Activated CD4-positive, alpha-beta T cell treated with anti-CD3 and anti-CD28 coated beads for 24 hours (primary cell): ENCODE measurements at places on chromosomes 4 and X.
A peak's percentile ranks its signal among the peaks of the same experiment; 100 is the strongest.

DNA sequence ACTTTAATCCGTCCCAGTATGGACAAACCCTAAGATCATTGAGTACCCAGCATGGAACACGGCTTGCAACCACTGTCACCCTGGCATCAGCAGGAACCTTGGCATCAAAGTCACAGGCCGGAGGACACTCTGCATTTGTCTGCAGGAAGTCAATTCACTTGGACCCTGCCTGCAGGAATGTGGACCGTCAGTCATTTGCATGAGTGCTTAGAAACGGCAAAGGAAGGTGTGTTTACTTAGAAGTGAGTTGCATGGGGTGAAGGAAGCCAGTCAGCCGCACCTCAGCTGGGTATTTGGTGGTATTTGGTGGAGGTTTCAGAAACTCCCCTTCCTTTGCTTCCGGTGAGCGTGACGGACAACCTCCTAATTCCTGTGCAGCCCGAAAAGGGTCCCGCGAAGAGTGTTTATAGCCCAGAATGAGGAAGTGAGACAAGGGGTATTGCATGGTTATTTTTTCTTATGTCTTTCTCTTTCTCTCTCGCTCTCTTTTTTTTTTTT lies 15.5 kb downstream of the P2RY8 start:
- peak; percentile 33 for DNase-seq

- no peak for DNase-seq
Measured at GRCh38 chr4:72357908-72358307, 211.1 kb downstream of the ADAMTS3 start.

- DNase-seq = no peak
Measured at GRCh38 chr4:128275346-128275745, 12.3 kb downstream of the PGRMC2 start.

- no peak for DNase-seq
Measured at GRCh38 chrX:7068939-7069367, 78.6 kb upstream of the STS start.

DNA sequence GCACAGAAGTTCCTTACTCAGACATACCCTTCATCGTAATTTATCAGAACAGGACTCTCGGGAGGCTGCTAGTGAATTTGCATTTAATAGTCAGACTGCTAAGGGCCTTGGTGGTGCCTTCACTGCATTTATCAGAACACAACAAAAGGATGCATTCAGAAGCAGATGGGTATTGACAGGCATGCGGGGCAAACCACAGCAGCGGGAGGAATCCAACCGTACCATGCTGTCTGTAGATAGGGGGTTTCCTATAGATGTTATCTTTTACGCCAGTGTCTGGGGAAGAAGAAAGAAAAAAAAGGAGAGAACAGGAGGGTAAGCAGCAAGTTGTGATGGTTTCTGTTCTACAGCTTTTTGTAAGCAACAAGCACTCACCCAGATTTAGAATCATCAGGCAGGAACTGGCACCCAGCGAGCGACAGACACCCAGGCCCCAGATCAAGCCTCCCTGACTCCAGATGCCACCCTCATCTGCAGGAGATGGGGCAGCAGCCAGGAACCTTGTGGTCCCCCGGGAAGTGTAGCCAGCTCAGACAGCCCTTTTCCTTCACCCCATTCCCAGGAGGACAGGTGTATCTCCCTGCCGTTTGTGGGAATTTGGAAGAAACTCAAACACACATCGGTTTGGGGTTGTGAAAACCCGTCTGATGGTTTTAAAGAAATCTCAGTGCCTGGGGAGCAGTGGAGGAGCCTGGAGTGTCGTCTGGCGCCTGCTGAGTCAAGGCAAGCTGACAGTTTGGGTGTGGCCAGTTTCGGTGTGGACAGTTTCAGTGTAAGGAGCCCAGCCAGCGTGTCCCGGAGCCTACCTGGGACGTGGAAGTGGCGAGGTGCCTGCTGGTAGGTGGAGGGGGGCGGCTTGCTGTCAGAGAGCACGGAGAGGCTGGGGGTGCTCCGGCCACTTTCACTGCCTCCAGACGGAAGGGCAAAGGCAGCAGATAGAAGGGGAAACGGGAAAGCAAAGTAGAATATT lies 80.0 kb upstream of the AFAP1 start:
- DNase-seq = no peak

- no peak for DNase-seq
Measured at GRCh38 chrX:6748595-6748994, 213.7 kb upstream of the VCX3A start.

GRCh38 chr4:8247047-8247930 lies 22.3 kb upstream of the HTRA3 start:
- no peak for DNase-seq

DNA sequence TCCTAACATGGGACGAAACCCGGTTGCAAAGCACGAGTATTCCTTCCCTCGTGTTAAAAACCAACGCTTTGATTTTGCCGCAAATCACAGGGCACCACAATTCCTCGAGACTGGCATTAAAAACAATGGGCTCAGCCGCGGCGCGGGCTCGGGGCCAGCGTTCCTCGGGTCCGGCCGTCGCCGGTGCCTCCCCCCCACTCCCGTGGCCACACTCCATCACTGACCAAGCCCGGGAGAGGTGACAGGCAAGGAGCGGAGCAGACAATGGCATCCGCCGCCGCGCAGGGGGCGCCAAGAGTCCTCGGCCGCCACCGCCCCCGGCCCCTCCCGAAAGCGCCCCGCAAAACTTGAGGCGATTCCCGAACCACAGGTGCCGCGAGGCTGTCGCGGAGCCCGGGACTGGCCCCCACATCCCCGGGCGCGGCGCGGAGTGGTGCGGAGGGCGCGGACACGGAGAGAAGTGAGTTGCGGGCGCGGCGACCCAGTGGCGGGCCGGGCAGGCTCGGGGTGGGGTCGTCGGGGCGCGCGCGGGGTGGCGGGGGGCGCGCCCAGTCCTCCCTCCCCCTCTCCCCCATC lies 445 bp downstream of the AP1S2 start:
- peak; percentile 19 for DNase-seq

DNA sequence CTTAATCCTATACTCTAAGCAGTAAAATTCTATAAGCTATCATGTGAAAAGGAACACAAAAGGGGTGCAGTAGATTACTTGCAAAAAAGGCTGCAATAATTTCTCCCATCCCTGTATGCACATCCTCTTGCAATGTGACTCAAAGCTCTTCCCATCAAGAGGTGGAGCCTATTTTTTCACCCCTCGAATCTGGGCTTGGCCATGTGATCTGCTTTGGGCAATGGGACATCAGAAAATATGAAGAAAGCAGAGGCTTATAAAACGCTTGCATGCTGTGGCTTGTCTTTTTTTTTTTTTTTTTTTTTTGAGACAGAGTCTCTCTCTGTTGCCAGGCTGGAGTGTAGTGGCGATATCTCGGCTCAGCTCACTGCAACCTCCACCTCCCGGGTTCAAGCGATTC lies 33.0 kb downstream of the GEMIN8 start:
- DNase-seq = no peak

DNA sequence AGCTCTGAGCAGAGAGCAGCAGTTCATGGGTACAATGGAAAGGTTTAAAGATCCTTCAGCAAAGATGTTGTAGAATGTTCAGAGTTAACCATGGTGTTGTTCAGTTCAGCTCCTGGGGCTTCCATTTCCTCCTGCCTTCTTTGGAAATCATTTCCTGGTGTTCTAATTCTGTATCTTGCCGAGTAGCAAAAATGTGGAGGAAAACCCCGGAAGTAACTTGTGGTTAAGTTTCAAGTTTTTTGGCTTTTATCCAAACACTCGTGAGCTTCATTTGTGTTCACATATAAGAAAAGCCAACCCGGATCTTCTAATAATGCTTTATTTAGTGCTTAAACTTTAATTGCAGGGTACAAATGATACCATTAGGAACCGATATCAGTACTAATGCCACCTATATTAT lies 33.6 kb upstream of the ARX start:
- DNase-seq = no peak

DNA sequence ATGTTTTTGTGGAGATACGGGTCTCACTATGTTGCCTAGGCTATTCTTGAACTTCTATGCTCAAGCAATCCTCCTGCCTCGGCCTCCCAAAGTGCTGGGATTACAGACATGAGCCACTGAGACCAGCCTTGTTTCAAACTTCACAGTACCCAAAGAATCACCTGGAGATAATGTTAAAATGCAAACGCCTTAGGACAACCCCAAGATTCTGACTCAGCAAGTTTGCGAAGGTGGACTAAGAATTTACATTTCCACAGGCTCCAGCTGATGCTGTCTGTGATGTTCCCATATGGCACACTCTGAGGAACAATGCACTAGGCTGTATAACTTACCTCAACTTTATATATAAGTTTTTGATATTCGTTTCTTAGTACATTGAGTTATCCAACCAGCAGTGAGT lies 984 bp upstream of the STATH start:
- DNase-seq = no peak

DNA sequence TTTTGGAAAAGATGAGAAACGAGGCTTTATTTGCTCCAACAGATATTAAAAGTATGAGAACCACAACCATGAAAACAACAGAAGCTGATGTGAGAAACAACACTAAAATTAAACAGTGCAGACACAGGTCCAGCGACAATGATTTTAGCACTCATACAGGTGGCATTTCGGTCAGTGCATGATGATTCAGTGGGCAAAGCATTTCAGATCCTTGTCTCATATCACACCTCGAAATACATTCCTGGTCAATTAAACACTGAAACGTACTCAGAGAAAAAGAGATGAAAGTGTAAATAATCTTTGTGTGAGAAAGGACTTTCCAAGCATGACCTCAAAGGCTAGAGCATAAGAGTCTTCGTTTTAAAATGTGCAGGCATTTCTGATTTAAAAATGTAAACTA lies 85.2 kb downstream of the ACOX3 start:
- no peak for DNase-seq

DNA sequence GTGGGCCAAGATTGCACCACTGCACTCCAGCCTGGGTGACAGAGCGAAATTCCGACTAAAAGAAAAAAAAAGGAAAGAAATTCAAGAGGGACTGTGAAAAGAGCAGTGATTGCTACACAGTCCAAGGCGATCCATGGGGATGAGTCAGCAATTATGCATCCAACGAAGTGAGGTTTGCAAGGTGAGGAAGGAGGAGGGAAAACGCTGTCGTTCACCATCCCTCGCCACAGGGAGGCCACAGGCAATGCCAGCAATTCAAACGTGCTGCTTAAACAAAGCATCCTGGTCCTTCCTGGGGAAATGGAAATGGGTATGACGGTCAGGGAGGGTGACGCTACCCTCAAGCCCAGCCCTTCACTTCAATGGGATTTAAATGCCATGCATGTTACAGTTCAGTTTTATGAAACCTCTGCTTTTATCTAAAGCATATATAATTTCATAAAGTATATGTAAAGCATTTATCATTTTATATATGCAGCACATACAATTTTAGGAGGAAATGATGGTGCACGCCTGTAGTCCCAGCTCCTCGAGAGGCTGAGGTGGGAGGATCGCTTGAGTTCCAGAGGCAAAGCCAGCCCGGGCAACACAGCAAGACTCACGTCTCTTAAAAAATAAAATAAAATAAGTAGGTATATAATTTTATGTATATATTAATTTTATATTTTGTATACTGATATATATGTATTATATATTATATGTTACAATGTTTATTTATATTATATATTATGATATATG lies 108.7 kb downstream of the DHRSX start:
- no peak for DNase-seq

- no peak for DNase-seq
Measured at GRCh38 chrX:49829016-49829415, at the start of gene PAGE4. Gene PAGE4, plus strand, starts transcription at chrX:49829303. Its CDS starts 1,126 bp downstream, at chrX:49830429.

DNA sequence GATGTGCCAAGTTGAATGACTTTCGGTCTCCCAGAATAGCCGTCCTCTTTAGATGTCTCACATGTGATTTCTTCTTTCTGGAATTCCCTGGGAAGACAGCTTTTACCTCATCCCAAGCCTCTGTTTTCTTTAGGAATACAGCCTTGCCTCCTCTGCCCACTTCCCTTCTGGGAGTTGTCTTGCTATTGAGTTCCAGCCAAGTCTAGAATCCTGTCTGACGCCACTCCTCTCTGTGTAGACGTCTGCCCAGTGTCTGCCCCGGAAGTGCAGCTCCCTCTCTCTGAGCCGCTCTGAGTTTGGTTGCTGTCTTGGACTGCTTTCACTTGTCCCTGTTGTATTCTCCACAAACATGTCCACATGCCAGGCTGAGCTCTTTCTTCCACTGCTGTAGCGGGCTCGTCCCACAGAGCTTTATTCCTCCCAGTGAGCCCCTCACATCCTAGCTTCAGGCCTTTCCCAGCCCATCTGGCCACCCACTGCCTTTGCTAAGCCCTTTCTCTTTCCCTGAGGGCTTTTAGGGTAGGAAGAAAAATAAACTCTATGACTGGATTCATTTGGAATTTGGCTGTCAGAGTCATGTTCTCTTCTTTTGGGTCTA lies 9.0 kb upstream of the IGFBP7 start:
- no peak for DNase-seq

GRCh38 chr4:89725268-89725667 lies 111.7 kb downstream of the SNCA start:
- DNase-seq = no peak

- no peak for DNase-seq
Measured at GRCh38 chr4:36053930-36054329, 190.4 kb downstream of the ARAP2 start.

DNA sequence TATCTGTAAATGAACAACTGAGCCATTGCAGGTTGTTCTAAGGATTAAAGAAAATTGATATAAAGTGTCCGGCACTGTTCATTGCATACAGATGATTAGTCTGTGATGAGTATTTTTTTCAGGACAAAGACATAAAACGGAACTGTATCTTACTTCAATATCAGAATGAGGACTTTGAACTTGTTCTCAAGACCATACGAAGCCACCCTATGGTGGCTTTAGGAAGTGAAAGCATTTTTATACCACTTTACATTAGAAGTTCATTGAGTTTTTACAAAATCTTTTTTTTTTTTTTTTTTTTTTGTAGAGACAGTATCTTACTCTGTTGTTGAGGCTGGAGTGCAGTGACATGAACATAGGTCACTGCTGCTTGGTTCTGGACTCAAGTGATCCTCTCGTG lies 45.2 kb upstream of the TRIM2 start:
- no peak for DNase-seq

- no peak for DNase-seq
Measured at GRCh38 chrX:123600181-123600580, 132.7 kb downstream of the THOC2 start.

- no peak for DNase-seq
Measured at GRCh38 chr4:139647952-139648351, 17.7 kb upstream of the MGST2 start.

GRCh38 chr4:122921971-122922876 lies at the start of gene NUDT6:
Gene NUDT6, minus strand, starts transcription at chr4:122922597. Its CDS starts 25 bp downstream, at chr4:122922572.
- peak; percentile 5 for DNase-seq

GRCh38 chr4:33427676-33428075 lies 2707.5 kb downstream of the PCDH7 start:
- DNase-seq = no peak

GRCh38 chrX:41796046-41796445 lies 72.1 kb downstream of the GPR82 start:
- DNase-seq = no peak

GRCh38 chr4:70712604-70713452 lies 8.9 kb upstream of the RUFY3 start:
- DNase-seq = no peak
